IPS DF 6.9 (cell line): ENCODE measurements at places on chromosomes 6 and 20.

DNA sequence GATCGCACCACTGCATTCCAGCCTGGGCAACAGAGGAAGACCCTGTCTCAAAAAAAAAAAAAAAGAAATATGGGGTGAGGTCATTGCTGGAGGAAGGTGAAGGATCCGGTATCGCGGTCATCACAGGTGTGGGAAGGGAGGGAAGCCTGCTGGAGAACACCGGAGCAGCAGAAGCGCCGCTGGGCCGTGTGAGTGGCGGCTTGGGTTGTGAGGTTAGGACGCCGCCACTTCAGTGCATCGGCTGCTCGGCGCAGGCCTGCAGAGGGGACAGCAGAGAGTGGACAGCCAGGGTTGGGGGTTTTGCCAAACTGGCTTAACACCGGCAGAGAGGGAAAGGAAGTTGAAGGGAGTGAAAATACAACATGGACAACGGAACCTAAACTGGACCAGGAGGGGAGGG is 5.4 kb downstream of the TLDC2 start:
- DNase-seq = no peak

- DNase-seq = no peak
Measured at GRCh38 chr20:58389324-58389967, 417 bp downstream of the VAPB start.

DNA sequence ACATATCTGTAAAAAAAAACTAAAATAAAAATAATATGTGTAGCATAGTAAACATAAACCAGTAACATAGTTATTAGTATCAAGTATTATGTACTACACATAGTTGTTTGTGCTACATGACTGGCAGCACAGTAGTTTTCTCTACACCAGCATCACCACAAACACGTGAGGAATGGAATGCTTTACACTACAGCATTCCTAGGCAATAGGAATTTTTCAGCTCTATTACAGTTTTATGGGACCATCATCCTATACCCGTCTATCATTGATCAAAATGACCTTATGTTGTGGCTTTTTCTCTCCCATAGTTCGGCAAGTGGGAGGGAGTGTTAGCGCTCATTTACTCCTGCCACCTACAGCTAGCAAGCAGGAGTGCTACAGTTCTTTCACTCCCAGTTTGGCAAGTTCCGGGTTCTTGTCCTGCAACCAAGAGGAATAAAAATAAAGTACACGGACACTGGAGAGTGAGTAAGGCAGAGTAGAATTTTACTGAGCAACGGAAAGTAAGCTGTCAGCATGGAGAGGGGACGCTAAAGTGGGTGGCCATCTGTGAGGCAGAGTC is 196.8 kb upstream of the HSF2 start:
- no peak for DNase-seq

- no peak for DNase-seq
Measured at GRCh38 chr6:50966986-50967385, 148.3 kb downstream of the TFAP2B start.

DNA sequence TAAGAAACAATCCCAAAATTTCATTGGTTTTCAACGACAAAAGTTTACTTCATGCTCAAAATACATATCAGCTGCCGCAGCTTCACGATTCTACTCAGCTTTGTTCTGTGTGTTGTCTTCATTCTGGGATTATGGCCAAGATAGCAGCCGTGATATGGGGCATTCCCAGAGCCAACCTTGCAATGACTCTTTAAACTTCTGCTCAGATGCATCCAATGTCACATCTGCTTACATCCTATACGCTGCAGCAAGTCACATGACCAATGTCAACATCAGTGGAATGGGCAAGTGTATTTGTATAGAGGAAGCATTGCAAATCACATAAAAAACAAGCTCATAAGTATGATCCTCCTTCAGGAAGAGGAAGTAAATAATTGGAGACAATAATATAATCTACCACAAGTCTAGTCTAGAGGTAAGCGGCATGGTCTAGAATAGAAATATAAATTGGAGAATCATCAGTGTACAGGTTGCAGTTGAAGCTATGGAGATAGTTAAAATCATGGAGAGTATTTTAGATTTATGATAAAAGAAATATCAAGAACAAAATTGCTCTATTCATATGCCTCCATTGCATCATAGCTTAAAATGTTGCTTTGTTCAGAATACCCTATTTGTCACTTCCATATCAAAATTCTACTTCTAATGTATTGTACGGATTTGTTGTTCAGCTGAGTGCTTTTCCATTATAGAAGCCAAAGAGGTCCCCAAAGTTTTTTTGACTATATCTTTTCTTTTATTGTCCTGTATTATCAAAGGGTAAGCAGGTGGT is 7.2 kb upstream of the C6orf141 start:
- no peak for DNase-seq

GRCh38 chr6:170476360-170476759 is 76.7 kb downstream of the PSMB1 start:
- DNase-seq = no peak

DNA sequence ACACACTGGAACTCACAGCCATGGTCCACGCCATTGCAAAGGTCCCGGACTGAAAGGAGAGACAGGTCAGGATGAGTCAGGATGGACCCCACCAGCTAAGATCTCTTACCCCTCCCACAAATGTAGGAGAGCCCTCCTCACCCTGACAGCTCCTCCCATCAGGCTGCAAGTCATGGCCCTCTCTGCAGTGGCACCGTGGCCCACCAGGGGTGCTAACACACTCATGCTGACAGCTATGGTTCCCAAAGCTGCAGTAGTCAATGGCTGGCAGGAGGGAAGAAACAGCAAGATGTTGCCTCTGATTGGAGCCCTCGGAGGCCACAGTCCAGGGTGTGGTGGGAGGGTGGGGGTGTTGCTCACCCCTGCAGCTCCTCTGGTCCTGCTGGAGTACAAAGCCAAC is 5.7 kb upstream of the RBPJL start:
- DNase-seq = no peak

GRCh38 chr6:51737580-51738360 is 349.6 kb downstream of the PKHD1 start:
- DNase-seq = no peak

DNA sequence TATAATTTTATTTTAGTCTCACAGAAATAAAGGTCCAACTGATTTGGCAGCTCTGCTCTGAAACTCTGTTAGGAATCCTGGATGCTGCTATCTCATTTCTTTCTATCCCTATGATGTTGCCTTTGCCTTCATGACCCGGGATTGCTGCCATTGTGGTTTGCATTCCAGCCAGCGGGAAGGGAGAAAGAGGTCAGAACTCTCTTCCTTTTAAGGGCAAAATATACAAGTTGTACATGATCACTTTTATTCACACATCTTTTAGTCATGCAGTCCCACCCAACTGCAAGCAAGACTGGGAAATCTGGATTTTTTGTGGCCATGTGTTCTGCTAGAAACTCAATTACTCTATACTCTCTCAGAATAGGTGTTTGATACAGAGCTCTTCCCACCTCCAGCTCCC is 263.1 kb upstream of the ZFP64 start:
- no peak for DNase-seq

DNA sequence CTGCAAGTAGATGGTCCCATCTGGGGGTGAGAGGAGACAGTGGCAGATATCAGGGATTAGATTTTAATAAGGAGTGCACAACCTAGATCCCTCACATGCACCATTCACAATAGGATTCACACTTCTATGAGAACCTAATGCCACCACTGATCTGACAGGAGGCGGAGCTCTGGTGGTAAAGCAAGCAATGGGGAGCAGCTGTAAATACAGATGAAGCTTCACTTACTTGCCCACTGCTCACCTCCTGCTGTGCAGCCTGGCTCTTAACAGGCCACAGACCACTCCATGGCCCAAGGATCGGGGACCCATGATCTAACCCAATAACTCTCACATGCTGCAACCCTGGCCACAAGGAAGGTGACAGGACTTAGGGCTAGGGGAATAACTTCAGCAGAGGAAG is 75.4 kb downstream of the ZNF133 start:
- DNase-seq = no peak

DNA sequence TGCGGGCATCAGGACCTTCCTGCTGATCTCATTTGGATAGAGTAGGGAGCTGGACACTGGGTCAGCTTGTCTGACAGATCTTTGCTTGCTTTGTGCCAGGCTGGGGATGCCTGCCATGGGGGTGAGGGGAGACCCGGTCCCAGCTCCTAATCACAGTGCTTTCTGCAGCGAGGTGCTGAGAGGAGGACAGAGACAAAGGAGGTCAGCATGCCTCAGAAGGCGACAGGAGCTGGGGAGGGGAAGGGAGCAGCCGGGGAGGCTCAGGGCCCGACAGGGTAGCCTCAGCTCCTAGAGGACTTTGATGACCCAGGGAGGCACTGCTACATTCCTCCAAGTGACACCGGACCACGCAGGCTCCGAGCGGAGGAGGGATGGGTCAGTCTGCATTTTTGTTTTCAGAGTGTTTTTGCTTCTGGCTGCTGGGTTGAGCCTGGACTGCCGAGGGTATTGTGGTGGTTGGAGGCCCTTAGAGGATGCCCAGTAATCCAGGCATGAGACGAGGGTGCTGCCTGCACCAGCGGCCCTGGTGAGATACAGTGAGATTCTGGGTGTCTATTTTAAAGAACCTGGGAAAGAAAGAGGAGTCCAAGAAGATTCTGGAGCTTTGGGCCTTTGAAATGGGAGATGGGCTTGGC is 7.8 kb downstream of the RBM38 start:
- no peak for DNase-seq

DNA sequence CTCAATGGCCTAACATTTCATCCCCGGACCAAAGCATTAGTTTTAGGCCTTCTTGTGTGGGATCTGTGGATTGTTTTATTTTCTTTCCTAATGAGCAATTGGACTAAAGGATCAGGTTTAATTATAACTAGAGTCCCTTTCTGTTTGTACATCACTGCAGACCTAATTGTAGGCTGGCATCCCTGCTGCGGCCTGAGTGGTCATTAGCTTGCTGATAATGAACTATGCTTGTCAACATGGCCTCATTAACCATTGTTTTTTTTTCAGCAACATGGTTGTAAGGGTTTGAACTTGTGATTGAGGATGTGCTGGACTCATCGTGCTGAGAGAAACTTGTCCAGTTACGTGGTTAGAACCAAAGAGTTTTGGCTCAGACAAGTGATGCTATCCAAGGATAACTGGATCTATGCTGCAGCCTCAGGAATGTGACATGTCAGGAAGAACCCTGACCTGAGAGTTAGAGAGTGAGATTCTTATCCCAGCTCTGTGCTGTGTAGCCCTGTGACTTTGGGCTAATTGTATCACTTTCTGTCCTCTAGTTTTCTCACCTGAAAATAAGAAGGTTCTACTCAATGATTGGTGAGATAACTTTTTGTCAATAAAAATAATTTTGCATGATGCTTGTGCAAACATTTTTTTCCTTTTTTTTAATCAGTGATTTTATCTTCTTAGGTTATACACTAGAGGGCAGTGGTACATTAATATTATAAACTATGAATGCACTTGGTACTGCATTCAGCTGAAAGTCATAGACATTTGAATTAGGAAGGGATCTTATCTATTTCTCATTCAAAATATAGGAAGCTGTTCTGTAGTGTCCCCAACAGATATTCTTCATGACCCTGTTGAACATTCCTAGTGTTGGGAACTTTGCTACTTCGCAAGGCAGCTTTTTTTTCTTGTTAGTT is 140.9 kb downstream of the RNF144B start:
- DNase-seq = no peak

DNA sequence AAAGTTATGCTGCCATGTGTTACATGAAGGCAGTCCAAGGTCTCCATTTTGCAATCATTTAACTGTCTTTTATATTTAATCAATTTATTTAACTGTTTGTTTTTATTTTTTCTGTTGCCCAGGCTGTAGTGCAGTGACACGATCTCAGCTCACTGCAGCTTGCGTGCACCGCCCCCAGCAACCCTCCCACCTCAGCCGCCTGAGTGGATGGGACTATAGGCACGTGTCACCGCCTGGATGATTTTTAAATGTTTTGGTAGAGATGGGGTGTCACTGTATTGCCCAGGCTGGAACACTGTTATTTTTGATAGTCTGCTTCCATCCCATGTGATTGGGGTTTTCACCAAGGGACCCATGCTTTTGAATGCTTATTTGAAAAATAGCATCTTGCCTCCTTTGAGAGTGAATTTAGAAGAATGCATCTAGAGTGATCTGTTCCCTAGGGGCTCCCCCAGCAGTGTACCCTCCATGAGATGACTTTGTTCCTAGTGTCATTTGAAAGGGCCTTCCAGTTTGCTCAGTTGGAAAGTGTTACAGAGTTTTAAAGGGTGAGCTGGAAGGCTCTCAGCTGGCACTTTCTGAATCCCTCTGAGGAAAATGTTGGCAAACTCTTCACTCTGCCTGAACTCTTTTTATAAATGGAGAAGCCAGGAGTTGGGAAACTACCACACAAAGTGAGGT is 143.4 kb downstream of the JARID2 start:
- no peak for DNase-seq

DNA sequence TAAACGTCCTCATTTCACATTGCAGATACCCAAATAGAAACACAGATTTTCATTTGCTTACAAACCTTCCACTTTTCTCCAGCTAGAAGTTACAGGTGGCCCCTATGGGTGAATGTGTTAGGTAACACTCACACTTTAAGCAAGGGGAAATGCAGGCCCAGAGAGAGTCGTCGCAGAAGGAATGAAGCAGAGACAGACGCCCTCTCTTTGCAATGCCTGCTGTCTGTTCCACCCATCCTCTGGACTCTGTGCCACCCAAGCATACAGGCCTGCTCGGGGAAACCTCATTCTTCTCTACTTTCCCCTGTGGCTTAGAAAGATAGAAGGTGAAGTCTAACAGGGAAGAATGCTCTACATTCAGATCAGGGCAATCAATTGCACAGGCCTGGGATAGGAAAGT is 57.2 kb downstream of the LRFN2 start:
- no peak for DNase-seq

- no peak for DNase-seq
Measured at GRCh38 chr20:46509523-46509922, 3.8 kb downstream of the ZNF334 start.

DNA sequence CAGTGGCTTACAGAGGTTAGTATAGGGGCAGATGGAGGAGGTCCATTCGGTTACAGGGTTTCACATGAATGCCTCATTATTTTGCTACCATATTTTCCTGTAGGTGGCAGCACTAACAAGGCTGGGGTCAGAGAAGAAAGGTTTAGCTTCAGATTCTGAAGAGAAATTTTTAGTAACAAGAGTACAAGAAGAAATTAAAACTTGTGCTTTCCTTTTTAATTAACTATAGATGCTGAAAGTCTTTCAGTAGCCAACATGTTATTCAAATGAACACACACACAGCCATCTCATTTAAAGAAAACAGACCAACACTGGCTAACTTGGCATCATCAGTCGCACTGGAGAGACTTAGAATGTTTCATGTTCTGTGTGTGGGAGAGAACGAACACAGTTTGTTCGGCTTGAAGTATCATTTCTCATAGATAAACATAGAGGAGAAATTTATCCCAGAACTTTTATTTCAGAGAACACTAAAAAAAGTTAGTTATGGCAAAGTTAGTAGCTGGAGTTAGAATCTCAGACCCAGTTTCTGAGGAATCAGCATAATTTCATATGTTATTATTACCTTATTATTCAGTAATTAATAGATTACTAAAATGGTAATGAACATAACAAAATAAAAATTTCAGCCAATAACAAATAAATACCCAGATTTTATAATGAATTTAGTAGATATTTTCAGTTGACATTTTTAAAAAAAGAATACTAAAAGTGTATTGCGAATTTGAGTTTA is 314.0 kb upstream of the RSPO3 start:
- peak; percentile 27 for DNase-seq

GRCh38 chr6:67952948-67953347 is 682.1 kb upstream of the ADGRB3 start:
- no peak for DNase-seq

- DNase-seq = no peak
Measured at GRCh38 chr6:113999284-113999683, 28.3 kb upstream of the HDAC2 start.

- no peak for DNase-seq
Measured at GRCh38 chr20:54017846-54018245, 52.5 kb downstream of the BCAS1 start.
